ENCODE measurements at places on chromosomes 13 and 19.

DNA sequence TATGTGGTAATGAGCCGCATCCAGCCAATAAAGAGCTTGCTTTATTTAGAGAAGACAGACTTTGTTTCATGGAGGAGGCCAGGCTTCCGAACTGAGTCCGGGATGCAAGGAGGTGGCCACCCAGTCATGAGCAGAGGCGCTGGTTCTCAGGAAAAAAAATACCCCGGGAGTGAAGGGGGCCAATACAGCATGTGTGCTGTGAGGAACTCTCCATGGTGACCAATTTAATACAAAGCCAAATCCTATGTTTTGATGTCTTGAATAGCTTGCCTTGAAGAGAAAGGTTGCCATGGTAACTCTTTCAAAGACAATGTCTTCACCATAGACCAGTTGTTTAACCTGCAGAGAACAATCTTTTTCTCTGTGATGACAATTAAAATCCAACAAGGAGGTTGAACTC, 43.4 kb upstream of the PDCD5 start:
- DNase-seq = no peak

DNA sequence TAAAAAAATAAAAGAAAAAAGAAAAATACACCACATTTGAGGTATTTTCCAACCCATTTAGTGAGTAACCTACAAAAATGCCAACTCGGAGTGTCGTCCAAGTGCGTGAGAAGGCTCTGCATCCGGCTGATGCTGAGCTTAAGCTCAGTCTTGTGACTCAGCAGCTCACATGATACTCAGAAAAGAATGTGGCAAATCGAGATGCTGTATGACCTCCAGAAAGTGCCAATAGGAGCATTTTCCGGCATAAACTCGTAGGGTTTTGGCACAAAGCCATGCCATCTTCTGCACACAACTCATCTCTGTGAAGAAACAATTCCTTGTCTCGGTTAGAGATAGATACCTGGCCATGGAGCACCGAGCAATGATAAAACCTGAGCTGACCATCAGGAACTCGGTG, 58.5 kb downstream of the TRPM4 start:
- DNase-seq = no peak

DNA sequence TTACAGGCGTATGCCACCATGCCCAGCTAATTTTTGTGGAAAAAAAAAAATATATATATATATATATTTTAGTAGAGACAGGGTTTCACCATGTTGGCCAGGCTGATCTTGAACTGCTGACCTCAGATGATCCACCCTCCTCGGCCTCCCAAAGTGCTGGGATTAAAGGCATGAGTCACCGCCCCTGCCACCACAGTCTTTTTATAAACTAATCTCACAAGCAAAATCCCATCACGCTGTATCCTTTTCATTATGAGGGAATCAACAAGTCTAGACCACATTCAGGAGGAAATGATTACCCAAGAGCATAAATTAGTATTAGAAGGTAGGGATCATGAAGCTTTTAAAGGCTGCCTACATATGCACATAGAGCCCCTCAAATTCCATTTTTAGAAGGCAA, 210.6 kb upstream of the NBEA start:
- DNase-seq = no peak

GRCh38 chr13:76335463-76335862, 550.7 kb downstream of the KCTD12 start:
- no peak for DNase-seq

GRCh38 chr19:45973553-45974338, at the start of gene NOVA2:
Gene NOVA2, minus strand, starts transcription at chr19:45973865. Its CDS starts 514 bp downstream, at chr19:45973351.
- peak; percentile 32 for DNase-seq

GRCh38 chr13:98175823-98176222, 1.2 kb downstream of the RNF113B start:
- DNase-seq = no peak

GRCh38 chr13:114099191-114099590, 33.2 kb downstream of the RASA3 start:
- DNase-seq = no peak

DNA sequence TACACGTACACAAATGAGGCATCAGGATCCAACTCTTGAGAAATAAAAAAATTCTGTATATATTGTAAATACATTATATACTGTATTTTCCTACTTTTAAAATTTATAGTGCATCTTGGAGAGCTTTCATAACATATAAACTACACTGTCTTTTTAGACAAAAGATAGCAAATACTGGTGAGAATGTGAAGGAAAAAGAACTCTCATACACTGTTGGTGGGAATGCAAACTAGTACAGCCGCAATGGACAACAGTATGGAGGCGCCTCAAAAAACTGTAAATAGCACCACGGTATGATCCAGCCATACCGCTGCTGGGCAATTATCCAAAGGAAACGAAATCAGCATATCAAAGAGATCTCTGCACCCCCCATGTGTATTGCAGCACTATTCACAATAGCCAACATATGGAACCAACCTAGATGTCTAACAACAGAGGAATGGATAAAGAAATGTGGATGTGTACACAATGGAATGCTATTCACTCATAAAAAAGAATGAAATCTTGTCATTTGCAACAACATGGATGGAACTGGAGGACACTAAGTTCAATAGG, 292.4 kb downstream of the EFNB2 start:
- DNase-seq = no peak

DNA sequence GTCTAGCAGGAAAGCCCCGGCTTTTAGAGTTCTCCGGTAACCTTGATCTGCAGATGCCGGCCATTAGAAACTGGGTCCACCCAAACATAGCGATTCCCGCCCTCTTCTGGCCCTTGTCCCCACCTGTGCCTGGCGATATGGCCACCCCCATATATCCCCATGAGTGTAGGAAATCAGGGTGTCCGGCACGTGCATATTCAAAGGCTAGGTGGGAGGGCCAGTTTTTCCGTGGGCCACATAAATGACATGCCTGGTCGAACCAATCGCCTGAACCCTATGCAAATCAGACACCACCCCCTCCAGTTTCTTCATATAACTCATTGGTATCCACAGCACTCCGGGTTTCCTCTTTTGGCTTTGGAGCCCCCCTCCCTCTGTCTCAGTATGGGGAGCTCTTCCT, 37.4 kb downstream of the ERICH4 start:
- no peak for DNase-seq

- DNase-seq = peak; percentile 81
Measured at GRCh38 chr19:37506387-37507166, at the start of gene ZNF793. Gene ZNF793, plus strand, starts transcription at chr19:37506939. Its CDS starts 16,501 bp downstream, at chr19:37523440.

DNA sequence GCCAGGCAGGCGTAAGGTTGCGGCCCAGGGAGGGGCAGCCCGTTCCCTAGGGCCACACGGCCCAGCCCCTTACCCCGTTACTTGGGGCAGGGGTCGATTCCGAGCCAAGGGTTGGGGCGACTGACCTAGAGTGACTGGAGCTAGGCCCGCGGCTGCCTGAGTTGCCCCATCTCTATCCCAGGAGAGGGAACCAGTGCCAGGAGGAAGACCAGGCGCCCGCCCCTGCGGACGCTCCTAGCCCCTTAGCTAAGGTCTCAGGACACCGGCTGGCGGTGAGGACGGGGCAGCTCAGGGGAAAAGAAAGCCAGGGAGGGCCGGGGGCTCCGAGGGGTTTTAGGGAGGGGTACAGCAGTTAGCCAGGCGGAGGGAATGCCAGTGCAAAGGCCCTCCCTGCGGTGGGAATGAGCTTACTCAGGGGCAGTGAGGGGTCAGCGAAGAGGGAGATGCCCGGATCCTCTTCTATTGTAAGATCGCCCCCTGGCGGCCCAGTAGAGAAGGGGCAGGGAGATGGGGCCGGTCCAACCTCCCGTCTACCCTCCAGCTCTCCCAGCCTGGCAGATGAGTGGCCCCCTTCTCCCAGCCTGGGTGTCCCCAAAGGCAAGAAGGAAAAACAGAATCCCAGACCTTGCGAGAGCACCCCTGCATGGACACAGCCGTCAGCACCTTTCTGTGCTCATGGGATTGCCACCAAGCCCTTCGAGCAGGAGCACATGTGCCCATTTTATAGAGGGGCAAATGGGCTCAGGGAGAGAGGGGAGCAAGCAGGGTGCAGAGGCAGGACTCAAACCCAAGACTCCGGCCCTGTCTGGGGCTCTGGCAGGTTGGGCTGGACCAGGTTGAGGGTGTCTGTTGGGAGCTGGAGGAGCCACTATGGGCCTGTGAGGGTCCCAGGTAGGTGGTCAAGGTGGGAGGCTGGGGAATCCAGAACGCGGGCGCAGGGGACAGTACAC, 16.3 kb downstream of the CILP2 start:
- DNase-seq = peak; percentile 69

All from activated naive CD4-positive, alpha-beta T cell treated with Interleukin-2 at 50 U/mL for 16 hours (primary cell).